ENCODE measurements at places on chromosomes 4 and X. TPM values are rescaled to one million over a fixed set of nuclear protein-coding genes. Genes with fewer than 3 reads are reported as not detected.

SSX7 gene
- not detected for total RNA-seq

ENPP6 gene
- not detected for total RNA-seq

HERC3 gene
- total RNA-seq: 10.8 TPM

RHOH gene
- 0.74 TPM for total RNA-seq

CCDC110 gene
- 2.7 TPM for total RNA-seq

GLOD5 gene
- total RNA-seq: not detected

CBR4 gene
- total RNA-seq: 32.3 TPM

NONO gene
- total RNA-seq: 523 TPM

DCAF12L1 gene
- not detected for total RNA-seq

DNAAF6 gene
- not detected for total RNA-seq

DNA sequence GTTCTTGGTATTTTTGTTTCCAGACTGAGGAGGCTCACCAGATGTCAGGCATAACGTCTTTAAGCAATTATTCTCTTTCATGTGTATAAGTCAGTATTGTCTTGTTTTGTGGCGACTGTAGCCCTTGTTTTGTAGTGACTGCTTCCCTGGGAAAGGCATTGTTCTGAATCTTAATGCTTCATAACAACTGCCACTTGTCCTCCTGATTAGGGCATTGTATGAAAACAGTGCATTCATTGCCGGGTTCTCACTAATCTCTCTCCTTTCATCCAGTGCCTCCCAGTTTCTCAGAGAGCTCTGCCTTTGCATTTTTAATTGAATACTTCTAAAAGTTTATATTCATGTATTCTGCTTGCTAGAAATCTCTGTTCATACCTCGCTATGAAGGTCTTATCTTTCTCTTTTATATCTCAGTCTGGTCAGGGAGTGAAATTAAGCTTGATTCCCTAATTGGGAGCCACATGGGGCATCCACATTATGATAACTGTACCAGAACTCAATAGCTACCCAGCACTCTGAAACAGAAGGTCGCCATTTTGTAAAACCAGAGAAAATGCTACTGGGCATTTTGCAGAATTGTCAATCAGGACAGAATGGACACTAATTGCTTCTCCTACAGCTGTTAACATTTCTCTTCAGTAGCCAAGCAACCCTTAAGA, 149.8 kb downstream of the GBA3 start:
- no peak for DNase-seq

- DNase-seq: no peak
Measured at GRCh38 chr4:184039963-184040383, 134.9 kb downstream of the STOX2 start.

GRCh38 chrX:49992853-49993252, 70.5 kb downstream of the CLCN5 start:
- no peak for DNase-seq

DNA sequence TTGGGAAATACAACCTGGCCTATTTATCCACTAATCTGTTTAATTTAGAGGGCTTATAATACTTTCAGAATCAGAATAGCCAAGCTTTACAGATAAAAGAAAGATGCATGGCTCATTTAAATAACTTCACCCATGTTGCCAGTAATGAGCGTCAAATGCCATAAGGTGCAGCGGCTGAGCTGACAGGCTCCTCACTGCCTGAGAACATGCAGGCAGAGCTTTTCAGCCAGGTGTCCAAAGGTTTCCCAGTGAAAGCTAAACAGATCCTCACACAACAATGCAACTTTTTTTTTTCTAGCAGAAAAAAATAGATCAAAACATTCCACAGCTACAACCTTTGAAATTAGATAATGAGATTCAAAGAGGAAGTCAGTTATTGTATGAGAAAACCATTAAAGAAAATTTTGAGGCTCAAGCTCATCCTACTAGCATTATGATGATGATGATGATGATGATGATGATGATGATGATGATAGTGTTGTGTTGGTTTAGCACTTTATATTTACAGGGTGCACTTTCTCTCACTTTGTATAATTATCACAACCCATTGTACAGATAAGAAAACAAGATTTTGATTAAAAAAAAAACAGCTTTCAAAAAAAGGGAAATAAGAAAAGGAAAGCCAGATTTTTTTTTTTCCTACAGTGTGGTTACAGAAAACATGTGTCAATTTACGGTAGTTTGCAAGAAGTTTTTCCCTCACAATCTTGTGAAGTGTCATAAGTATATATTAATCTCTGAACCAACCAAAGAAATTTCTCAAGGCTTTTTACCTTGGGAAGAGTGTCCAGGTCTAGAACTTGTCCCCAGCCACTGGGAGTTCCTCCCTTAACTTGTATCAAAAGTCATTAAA, 12.2 kb upstream of the TNIP3 start:
- no peak for DNase-seq

DNA sequence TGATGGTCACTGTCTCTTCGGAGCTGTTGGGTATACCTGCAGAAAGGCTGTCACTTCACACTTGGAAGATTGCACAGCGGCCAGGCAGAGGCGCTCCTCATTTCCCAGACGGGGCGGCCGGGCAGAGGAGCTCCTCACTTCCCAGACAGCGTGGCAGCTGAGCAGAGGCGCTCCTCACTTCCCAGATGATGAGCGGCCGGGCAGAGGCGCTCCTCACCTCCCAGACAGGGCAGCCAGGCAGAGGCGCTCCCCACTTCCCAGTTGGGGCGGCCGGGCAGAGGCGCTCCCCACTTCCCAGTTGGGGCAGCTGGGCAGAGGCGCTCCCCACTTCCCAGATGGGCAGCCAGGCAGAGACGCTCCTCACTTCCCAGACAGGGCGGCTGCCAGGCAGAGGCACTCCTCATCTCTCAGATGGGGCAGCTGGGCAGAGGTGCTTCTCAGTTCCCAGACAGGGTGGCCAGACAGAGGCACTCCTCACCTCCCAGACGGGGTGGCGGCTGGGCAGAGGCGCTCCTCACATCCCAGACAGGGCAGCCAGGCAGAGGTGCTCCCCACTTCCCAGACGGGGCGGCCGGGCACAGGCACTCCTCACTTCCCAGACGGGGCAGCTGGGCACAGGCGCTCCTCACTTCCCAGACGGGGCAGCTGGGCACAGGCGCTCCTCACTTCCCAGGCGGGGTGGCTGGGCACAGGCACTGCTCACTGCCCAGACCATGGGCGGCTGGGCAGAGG, 18.8 kb downstream of the PABPC1L2B start:
- no peak for DNase-seq

DNA sequence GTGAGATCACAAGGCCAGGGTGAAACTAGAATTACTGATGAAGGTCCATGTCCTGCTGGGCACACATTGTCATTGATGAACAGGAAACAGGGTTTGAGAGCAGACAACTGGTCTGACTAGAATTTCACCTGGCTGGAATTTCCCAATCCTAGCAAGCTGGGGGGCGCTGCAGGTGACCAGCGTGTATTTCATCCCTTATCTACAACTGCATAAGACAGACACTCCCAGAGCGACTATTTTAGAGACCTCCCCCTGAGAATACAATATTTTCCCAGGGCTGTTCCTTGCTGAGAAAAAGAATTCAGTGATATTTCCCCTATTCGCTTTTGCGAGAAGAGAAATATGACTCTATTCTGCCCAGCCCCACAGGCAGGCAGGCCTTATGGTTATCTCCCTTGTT, 432.6 kb upstream of the GALNT7 start:
- DNase-seq: no peak

DNA sequence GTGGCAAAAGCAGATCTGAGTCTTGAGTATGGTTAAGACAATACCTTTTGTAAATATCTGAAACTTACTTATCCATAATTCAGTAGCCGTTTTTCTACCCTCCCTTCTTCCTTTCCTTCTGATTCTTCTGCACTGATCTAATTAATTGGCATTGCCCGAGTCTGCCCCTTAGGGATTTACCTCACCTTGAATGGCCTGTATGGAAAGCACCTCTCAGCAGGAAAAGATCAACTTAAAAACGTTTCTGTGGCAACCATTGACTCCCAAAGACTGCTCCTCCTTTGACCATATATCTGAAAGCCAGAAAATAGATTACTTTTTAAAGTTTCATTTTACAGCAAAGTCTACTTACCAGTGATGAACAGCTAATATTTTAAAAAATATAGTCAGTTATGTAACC, 496.5 kb upstream of the LCORL start:
- no peak for DNase-seq

- no peak for DNase-seq
Measured at GRCh38 chrX:48751343-48751742, 10.2 kb upstream of the GLOD5 start.

- DNase-seq: no peak
Measured at GRCh38 chr4:98609934-98610333, 48.5 kb downstream of the TSPAN5 start.

DNA sequence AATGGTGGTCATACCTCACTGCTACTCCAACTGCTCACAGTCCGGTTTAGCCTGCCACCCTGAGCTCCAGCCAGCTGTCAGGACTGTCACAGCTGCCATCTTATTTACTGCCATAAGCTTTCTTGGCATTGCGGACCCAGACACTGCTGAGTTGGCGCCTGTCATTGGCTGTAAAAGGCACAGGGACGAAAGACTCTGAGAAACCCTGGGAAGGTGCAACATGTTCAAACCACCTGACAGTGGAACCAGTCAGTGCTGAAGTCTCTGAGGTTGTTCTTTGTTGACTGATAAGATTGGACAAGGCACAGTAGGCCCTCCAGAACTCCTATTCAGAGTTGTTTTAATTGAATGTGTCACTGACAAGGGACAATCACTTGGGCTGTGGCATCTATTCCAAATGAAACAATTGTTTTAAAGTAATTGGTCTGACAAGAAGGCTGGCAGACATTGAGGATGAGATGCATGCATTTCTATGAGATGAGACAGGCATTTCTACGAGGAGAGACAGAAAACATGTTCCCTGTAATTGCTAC, 927.8 kb downstream of the STPG2 start:
- DNase-seq: no peak

- no peak for DNase-seq
Measured at GRCh38 chrX:100648458-100649417, 4.7 kb downstream of the SRPX2 start.

DNA sequence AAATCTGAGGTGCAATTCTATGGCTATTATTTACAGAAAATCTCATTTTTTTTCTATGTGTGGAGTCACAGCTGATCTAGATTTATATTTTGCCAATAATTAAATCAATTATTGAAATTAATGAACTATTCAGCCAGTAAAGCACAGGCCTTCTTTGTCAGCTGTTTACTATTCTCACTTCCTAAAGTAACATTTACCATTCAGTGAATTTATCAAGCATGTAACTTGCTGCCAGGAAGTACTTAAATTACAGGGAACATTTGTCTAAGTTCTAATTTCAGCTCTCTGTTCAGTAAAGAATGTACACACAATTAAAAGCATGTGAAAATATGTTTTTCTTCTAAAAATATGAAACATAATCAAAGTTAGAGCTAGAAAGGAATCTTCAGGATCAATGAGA, 79.3 kb downstream of the DTHD1 start:
- DNase-seq: no peak

- DNase-seq: no peak
Measured at GRCh38 chrX:108132876-108133275, 41.3 kb downstream of the ATG4A start.

GRCh38 chrX:20224814-20225487, 41.8 kb downstream of the RPS6KA3 start:
- DNase-seq: no peak

- no peak for DNase-seq
Measured at GRCh38 chr4:69849297-69849696, 10.6 kb downstream of the SULT1E1 start.

GRCh38 chr4:70818921-70819320, 20.8 kb downstream of the GRSF1 start:
- DNase-seq: no peak

Measured in HCT116 (cell line).